ENCODE measurements at places on chromosomes 3 and 15.

GRCh38 chr3:21587894-21588293, 163.1 kb downstream of the ZNF385D start:
- DNase-seq, result no peak

DNA sequence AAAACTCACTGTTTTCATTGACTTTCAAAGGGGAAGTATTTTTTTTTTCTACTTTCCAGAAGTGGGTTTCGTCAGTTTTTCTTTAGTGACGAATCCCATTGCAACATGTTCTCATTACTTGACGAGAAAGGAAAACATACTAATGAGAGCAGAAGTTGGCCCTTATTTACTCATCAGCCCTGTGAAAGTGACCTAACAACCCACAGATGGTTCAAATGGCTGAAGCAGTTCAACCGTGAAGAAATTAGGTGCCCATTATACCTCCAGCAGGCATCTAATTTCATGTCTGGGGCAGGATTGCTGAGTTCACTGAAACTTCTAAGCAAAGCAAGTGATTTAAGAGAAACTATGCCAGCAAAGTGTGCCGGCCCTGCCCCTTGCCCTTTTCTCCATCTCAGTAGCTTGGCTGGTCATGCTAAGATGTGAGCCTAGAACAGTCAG, 9.0 kb downstream of the AQP9 start:
- no peak for DNase-seq

- DNase-seq, result peak; percentile 1
Observed at GRCh38 chr15:85168642-85169173, 187.1 kb downstream of the PDE8A start.

DNA sequence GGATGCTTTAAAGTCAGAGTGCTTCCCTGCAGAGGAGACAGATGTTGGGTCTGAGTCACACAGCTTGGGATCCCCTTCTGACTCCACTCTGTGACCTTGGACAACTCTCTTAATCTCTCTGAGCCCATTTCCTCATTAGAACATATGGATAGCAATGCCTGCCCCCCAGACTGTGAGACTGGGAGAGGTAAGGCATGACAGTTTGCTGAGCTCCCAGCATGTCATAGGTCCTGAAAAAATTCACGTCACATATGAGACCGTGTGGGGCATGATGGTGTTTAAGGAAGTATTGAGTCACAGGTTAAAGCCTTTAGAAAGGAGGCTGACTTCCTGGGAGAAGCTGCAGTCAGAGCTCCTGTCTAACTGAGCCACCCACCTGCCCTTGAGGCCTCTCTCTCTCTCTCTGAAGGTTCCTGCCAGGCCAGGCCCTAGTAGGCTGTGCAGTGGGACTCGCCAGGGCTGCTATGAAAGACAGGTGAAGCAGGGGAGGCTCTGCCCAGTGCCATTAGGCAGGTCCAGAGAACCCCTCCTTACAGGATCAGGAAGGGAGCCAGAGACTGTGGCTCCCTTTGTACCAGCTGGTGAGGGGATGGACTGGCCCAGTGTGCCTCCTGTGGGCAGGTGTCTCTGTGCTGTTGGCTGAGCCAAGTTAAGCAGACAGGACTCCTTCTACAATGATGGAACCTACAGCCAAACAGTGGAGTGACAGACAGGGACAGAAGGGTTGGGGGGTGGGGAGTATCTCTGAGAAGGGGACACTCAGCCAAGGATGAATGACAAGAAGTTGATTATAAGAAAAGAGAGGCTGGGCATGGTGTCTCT, 19.5 kb upstream of the DOCK3 start:
- no peak for DNase-seq

DNA sequence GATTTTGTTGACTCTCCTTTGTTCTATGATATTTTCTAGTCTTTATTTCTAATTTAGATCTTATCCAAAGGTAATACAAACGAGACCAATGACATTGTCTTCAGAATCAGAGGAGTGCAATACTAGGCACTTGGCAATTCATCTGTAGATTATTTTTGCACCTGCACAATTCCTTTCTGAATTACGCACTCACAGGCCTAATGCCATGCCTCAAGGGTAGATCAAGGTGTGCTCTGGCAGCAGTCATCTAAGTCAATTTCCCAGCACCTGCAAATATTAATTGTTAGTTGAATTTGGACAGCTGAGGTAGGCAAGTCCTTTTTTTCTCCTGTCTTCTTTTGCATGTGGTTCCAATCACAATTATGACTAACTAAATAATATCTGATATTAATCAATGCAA, 653.2 kb downstream of the ROBO2 start:
- DNase-seq, result no peak

Measured in activated CD8-positive, alpha-beta memory T cell treated with anti-CD3 and anti-CD28 coated beads for 1 hour (primary cell).